Natural killer cell treated with Interleukin-12 subunit alpha and Interleukin-12 subunit beta and Interleukin-15 and Interleukin-18, amount 100 ng/mL, for 72 hours (primary cell): ENCODE measurements at places on chromosomes 1 and 21. TPM values are rescaled to one million over a fixed set of nuclear protein-coding genes. Genes with fewer than 3 reads are reported as not detected.

Gene C1QC
- total RNA-seq = not detected

DNA sequence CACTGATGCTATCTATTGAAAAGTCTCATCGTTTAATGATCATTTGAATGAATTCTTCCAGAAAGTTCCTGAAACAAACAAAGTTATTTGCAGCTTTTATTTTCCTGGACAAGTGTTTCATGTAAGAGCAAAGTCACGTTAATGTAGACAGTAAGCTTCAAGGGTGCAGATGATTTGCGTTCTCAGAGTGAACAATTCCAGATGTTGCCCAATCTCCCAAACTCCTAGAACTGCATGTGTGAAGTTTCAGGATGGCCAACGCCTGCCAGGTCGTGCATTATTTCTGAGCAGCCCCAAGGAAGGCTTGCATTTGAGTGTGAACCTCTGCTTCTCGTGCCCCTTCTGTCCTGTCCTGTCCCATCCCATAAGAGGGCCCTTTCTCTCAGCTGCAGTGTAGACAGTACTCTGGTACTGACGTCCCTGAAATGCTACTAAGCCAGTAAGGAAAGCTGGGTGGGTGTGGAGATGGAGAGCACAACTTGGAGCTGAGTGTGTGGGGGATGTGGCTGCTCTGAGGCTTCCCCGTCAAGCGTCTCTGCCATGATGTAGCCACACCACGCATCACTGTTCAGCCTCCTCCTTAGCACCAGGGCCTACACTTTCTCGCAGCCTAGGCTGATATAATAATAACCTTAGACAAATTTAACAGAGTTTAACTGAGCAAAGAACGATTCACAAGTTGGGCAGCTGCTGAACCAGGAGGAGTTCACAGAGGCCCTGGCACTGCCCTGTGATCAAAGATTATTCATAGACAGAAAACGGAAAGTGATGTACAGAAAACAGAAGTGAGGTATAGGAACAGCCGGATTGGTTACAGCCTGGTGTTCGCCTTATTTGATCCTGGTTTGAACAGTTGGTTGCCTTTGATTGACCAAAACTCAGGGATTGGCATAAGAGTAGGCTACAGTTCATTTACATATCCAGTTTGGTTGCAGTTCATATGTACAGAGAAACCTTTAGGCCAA lies 50.4 kb downstream of the RHOU start:
- peaks cover 13% of the 10 kb centered on the region for H3K4me1 ChIP-seq
- H3K36me3 ChIP-seq = no peaks in the 10 kb centered on the region
- H3K27me3 ChIP-seq = peaks cover 14% of the 10 kb centered on the region
- no peak for DNase-seq

DNA sequence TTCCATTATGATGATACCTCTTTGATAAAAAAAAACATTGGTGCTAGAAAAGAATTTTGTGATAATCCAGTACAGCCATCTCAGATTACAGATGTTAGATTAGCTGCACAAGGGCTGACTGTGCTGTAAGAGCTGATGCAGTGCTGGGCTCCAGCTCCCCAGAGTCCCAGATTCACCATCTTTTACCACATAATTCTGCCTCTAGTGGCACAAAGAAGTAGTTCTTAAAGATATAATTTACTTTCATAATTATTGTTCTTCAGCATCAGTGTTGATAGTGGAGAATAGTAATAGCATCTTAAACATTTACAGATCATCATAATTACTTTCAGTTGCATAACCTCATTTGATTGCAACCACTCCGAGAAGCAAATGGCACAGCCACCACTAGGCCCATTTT lies 262.1 kb downstream of the BRINP2 start:
- no peak overlapping the region for H3K4me3 ChIP-seq
- DNase-seq = no peak
- H3K27ac ChIP-seq = no peak overlapping the region
- no peaks in the 10 kb centered on the region for H3K27me3 ChIP-seq

DNA sequence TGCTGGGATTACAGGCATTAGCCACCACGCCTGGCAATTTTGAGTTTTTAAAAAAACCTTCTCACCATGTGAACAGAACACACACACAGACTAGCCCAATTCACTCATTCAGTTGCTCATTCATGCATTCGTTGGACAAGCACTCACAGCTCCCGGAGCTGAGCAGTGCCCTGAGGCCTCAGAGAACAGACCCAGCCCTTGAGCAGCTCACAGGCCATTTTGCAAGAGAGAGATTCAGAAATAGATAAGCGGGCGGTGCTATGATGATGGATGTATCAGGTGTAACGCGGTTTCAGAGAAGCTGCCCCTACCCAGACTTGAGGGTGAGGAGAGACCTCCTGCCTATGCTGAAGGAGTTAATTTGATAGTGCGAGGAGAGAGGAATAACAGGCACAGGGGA lies 18.6 kb downstream of the PTAFR start:
- no peak overlapping the region for H3K27ac ChIP-seq
- no peak for DNase-seq
- H3K4me1 ChIP-seq = peaks cover 28% of the 10 kb centered on the region

- H3K4me3 ChIP-seq = no peak overlapping the region
- H3K36me3 ChIP-seq = no peaks in the 10 kb centered on the region
- H3K4me1 ChIP-seq = no peaks in the 10 kb centered on the region
- peaks cover 8% of the 10 kb centered on the region for H3K27me3 ChIP-seq
- H3K27ac ChIP-seq = no peak overlapping the region
- DNase-seq = no peak
Observed at GRCh38 chr1:219138747-219139146, 34.9 kb upstream of the LYPLAL1 start.

DNA sequence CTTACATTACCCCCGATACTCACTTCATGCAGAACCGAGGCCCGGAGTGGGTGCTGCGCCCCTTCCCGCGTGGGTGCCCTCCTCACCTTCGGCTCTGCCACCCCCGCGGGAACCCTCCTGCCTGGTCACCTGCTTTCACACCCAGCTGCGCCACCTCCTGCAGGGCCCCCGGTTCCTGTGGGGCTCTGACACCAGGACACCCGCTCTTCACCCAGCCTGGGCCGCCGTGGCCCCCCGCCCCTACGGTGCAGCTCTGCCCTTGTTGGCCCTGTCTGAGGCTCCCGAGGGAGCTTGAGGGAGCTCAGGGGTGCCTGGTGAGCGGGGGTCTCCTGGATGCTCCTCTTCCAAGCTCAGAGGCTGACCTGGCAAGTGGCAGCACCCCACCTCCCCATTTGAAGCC lies 19.0 kb downstream of the RRP1 start:
- peaks cover 2% of the 10 kb centered on the region for H3K27me3 ChIP-seq
- H3K4me3 ChIP-seq = no peak overlapping the region
- no peaks in the 10 kb centered on the region for H3K36me3 ChIP-seq
- peaks cover 9% of the 10 kb centered on the region for H3K4me1 ChIP-seq
- H3K27ac ChIP-seq = no peak overlapping the region
- no peak for DNase-seq

Gene RNF186
- not detected for total RNA-seq

Gene LRRC38
- not detected for total RNA-seq

DNA sequence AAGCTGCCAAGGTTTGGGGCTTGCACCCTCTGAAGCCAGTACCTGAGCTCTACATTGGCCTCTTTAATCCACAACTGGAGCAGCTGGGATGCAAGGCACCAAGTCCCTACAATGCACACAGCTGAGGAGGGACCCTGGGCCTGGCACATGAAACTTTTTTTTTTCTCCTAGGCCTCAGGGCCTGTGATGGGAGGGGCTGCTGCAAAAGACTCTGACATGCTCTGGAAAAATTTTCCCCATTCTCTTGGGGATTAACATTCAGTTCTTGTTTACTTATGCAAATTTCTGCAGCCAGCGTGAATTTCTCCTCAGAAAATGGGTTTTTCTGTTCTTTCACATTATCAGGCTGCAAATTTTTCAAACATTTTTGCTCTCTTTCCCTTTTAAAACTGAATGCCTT lies 1072.2 kb downstream of the BRINP3 start:
- no peak overlapping the region for H3K4me3 ChIP-seq
- no peak overlapping the region for H3K27ac ChIP-seq
- no peak for DNase-seq
- peaks cover 6% of the 10 kb centered on the region for H3K36me3 ChIP-seq

- H3K36me3 ChIP-seq = no peaks in the 10 kb centered on the region
- no peak for DNase-seq
- no peaks in the 10 kb centered on the region for H3K4me1 ChIP-seq
- H3K27me3 ChIP-seq = peaks cover 13% of the 10 kb centered on the region
- H3K4me3 ChIP-seq = no peak overlapping the region
Observed at GRCh38 chr1:244218220-244218619, 167.1 kb downstream of the ZBTB18 start.

GRCh38 chr1:230065161-230065560 lies 1.9 kb upstream of the GALNT2 start:
- no peak for DNase-seq
- peaks cover 6% of the 10 kb centered on the region for H3K36me3 ChIP-seq
- no peak overlapping the region for H3K4me3 ChIP-seq
- H3K4me1 ChIP-seq = peaks cover 27% of the 10 kb centered on the region

Gene CYB5RL
- total RNA-seq = 12.0 TPM

DNA sequence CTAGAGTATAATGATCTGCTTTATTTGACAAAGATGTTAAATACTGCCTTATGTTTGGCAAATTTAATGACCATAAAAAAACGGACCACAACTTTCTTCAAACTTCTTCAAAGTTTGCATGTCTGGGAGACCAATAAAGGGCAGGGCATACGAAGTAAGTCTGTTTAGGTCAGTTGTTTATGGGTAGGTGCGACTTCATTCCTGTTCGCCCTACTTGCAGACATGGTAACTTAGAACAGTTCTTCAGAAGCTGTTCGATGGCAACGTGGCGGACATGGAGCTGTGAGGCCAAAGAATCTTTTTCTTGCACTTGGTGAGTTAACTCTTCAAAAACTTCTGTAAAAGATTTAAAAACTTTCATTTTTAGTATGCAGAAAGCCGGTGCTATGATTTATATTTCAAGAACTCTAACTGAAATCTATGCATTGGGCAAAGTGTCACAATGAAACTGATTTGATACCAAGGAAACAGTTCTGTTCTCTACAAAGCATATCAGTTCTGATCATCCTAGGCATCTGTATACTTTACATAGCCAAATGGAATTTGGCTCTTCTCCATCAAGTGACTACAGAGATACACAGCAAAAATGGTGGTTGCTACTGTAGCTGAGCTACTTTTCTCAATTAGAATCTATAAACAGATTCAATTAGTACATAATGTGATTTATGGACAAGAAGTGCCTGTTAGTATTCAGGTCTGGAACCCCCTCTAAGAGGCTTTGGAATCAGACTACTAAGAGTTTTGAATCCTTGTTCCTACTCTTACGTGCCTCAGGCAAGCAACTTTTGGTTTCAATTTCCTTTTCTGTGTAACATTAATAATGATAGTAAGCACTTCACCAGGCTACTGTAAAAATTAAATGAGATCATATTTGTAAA lies 25.7 kb downstream of the C21orf91 start:
- peaks cover 28% of the 10 kb centered on the region for H3K36me3 ChIP-seq
- peaks cover 63% of the 10 kb centered on the region for H3K4me1 ChIP-seq
- H3K4me3 ChIP-seq = peak overlapping the region; percentile 55
- H3K27me3 ChIP-seq = no peaks in the 10 kb centered on the region
- no peak for DNase-seq

Gene SORT1
- 7.9 TPM for total RNA-seq

DNA sequence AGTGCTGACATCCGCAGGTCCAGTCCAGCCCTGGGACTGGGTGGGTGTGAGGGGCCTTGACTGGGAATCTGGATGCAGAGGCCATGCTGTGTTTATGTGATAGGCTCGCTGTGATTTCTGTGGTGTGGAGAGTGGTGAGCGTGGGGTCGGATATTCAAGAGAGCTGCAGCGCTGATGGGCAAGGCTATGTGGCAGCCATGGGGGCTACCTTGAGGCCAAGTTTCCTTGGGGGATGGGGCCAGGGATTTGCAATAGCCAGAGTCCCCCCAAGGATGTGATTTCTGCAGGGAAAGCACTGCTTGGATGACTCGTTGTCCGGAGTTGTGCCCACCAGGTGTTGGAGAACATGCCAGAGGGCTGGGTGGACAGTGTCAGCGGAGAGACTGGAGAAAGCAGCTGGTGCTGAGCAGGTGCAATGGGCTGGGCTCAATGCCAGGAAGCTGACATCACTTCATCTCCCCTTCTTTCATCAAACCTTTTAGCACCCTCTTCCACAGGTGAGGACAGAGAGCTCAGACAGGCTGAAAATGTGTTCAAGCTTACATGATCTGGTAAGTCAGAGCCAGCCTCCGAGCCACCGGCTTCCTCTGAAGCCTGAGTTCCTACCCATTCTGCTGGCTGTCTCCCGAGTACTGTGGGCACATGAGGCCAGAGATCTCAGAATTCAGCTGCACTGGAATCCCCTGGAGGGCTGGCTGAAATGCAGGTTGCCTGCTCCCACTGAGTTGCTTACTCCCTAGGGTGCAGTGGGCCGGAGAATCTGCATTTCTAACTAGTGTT lies 132.9 kb downstream of the RHOU start:
- H3K36me3 ChIP-seq = no peaks in the 10 kb centered on the region
- no peak overlapping the region for H3K27ac ChIP-seq

GRCh38 chr21:44020551-44020950 lies 8.4 kb downstream of the TRAPPC10 start:
- DNase-seq = no peak
- H3K27me3 ChIP-seq = no peaks in the 10 kb centered on the region
- H3K4me3 ChIP-seq = no peak overlapping the region
- peak overlapping the region; percentile 50 for H3K27ac ChIP-seq

- H3K4me3 ChIP-seq = no peak overlapping the region
- no peak for DNase-seq
- H3K27ac ChIP-seq = peak overlapping the region; percentile 17
- peaks cover 60% of the 10 kb centered on the region for H3K36me3 ChIP-seq
Observed at GRCh38 chr1:71071720-71072119, 9.1 kb downstream of the ZRANB2 start.

DNA sequence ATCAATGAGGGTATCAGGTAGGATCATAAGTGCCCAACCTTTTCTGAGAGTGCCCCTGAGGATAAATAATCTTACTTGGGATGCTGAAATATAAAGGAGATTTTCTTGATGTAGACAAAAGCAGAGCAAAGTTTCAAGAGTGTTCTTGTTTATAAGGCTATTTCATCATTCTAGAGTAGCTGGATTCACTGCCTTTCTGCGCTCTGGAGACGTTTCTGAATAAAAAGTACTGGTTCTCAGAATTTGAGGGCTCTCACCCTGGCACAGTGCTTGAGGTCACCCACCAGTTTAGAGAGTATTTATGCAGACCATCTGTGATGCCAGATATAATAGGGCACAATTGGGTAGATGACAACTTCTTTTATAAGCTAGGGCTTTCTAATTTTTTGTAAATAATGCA lies 103.3 kb downstream of the GDAP2 start:
- H3K27me3 ChIP-seq = peaks cover 6% of the 10 kb centered on the region
- no peaks in the 10 kb centered on the region for H3K4me1 ChIP-seq
- no peak overlapping the region for H3K4me3 ChIP-seq
- no peak for DNase-seq
